ENCODE measurements at places on chromosomes 7 and 10. TPM values are rescaled to one million over a fixed set of nuclear protein-coding genes. Genes with fewer than 3 reads are reported as not detected.

GRCh38 chr7:94195813-94196212 is 191.7 kb upstream of the BET1 start:
- DNase-seq, result no peak

GRCh38 chr7:108239501-108240225 is 109.5 kb upstream of the LAMB4 start:
- no peak for DNase-seq

GRCh38 chr10:112353046-112353445 is 20.9 kb upstream of the ACSL5 start:
- DNase-seq, result no peak

DNA sequence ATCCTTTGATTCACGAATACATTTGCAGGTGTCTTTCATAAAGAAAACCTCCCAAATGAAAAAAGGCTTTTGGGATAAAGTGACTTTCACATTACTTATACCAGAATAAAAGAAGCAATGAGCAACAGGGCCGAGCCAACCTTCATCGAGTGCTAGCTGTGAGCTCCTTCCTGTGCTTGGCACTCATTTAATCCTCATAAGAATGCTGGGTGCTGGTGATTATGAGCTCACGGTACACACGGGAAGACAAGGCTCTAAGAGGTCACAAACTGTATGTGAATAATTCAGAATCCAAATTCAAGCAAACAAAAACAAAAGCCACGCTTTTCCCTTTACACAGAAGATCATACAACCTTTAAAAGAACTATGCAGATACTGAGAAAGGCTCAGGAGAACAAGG is 156.2 kb downstream of the COBL start:
- DNase-seq, result no peak

DNA sequence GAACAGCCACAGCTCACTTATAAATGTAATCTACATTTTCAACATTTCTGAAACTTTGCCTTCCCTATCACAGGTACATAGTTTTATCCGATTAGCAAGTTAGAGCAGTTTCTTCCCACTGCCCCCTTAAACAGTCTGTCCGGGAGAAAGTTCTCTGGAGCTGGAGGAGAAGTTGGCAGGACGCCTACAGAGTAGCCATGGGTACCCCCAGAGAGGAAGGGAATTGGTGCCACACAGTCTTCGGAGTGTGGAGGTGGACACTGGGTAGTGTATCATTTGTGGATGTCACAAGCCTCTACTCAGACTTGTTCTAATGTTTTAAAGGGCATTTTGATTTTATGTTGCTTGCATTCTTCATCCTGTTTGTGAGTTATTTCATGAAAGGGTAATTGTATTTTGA is 39.0 kb downstream of the TAF3 start:
- DNase-seq, result no peak

GRCh38 chr7:110647266-110647665 is 443.7 kb upstream of the LRRN3 start:
- no peak for DNase-seq

GRCh38 chr10:131811630-131812403 is 89.0 kb upstream of the PPP2R2D start:
- no peak for DNase-seq

CNPY1 gene
- total RNA-seq, result not detected

BRI3 gene
- 73.0 TPM for total RNA-seq

DNA sequence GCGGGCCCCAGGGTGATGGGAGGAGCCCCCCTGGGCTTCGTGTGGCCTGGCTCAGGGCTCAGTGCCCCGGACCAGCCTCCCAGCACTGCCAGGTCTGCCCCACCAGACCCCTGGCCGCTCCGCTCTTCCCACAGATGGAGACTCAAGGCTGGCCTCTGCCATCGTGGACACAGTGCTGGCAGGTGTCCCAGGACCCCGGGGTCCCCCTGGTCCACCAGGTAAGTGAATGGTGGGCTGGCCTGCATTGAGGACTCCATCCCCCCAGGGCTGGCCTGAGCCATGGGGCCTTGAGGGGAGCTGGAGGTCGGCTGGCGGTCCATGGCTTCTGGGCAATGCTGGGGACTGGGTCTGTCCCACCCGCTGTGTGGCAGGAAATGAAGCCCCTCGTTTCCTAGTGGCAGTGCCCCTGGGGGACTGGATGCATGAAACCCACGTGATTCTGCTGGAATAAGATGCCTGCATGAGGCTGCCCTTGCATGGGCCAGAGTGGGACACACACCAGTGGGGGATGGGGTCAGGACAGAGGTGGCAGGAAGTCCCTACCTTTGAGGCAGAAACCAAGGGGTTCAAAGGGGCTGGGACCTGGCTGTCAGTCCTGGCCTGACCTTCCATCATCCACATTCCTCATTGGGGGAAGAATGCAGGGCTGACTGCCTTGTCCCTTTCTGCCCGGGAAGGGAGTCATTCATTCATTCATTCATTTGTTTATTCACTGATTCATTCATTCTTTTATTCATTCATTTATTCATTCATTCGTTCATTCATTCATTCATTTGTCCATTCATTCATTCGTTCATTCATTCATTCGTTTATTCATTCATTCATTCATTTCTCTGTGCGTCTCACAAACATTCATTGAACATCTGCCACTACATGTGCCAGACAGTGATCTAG is 81.8 kb downstream of the MYL10 start:
- DNase-seq, result no peak

OR2A42 gene
- 0.13 TPM for total RNA-seq

GRCh38 chr10:59240582-59241183 is 64.2 kb downstream of the PHYHIPL start:
- no peak for DNase-seq

SUGCT gene
- total RNA-seq, result 2.6 TPM

GRCh38 chr7:117858712-117859111 is 14.5 kb downstream of the CTTNBP2 start:
- DNase-seq, result no peak

DNA sequence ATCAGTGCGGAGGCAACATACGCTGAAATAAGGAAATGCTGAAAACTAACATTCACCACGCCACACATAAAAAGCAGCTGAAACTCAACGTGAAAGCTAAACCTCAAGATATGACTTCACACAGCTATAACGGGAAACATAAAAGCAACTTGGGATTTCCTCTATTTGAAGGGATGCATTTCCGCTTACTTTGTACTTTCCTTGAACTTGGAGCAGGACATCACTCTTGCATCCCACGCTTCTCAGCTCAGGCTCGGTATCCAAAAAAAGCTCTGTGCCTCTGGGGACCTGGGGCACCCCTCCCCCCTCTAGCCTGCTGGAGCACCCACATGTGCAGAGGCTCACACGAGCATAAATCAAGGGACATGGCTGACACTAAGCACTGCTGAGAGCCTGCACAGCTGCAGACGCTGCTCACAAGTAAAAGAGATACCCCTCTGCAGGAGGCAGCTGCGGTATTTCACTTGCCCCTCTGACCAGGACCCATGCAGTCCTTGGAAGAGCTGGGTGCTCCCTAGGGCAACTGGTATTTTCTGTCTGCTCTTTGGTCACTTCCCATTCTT is 34.2 kb downstream of the PARD3 start:
- DNase-seq, result no peak

CUZD1 gene
- total RNA-seq, result 4.9 TPM

- DNase-seq, result no peak
Observed at GRCh38 chr10:88952647-88953111, at the start of gene ACTA2. Gene ACTA2, minus strand, starts transcription at chr10:88952773. Its CDS starts 3,843 bp downstream, at chr10:88948930.

PRPS1L1 gene
- not detected for total RNA-seq

ZNF775 gene
- 7.7 TPM for total RNA-seq
